ENCODE measurements at places on chromosomes 2 and 18.

DNA sequence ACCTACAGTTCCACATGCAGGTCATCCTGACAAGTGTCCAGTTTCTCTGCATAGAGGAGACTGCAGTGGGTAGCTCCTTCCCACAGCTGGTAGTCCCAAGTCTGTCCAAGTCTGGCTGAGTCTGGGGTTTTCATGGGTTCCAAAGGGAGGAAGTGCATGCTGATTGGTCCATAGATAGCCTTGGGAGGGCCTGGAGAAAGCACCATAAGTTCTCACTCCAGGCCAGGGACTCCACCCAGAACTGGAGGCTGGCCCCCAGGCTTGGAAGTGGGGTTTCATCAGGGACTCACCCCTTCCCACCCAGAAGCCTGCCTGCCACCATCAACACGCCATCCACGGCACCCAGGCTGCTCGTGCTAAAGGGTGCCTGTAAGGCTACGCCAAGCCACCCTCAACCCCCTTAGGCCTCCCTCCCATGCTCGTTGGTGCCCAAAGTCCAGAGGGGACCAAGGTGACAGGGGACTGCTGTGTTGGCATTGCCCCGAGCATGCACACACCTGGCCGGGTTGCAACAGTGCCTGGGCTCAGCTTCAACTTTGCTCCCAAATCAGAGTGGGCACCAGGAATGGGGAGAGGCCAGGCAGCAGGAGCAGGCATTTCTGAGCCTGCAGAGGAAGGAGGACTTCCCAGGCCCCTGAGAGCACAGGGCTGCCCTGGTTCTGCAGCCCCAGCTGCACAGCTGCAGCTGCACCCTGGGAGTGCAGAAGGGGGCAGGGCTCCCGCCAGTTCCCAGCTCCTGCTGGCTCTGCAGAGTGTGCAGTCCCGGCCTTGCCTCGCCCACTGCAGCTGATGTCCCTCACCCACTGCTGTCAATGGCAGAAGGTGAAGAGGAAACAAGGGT lies 116.5 kb upstream of the MAP2 start:
- DNase-seq, result no peak

DNA sequence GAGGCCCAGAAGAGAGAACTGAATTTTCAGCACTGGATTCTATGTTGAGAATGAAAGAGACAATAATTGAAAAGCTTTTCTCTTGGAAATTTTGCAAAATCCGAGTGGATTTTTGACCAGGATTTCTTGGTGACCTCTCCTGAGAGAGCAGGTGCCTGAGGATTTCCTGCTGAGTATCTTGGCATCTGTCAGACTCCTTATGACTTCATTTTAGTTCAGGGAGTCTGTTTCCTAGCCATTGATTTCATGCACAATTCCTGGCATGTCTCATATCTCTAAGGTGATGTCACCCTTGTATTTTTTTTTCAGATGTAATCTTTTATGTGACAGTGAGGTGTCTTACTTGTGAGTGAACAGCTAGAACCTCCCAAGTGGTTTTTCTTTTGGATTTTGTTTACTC lies 195.9 kb downstream of the NEDD4L start:
- no peak for DNase-seq

GRCh38 chr2:132522901-132523300 lies 106.3 kb downstream of the GPR39 start:
- DNase-seq, result no peak

- no peak for DNase-seq
Measured at GRCh38 chr2:61959381-61960293, 54.2 kb downstream of the COMMD1 start.

DNA sequence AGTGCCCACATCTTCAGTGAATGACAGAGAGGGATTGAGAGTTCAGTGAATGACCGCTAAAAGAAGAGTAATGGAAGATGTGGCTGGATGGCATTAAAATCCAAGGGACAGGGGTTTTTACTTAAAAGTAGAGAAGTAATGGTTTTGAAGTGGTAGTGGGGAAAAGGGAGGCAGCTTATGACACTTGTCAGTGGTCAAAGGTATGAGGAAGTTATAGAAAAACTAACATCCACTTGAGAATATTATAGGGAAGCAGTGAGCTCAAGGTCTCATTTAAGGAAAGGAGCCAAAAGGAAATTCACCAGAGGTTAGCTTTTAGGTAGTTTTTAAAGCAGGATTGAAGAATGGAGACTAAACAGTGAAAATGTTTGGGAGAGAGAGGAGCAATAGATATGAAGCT lies 24.3 kb downstream of the CDK15 start:
- DNase-seq, result no peak

- DNase-seq, result no peak
Measured at GRCh38 chr2:103249462-103249861, 487.6 kb downstream of the TMEM182 start.

GRCh38 chr2:45258311-45258710 lies 249.1 kb upstream of the SIX2 start:
- no peak for DNase-seq

- no peak for DNase-seq
Measured at GRCh38 chr18:25350489-25351251, 1.3 kb downstream of the ZNF521 start.

DNA sequence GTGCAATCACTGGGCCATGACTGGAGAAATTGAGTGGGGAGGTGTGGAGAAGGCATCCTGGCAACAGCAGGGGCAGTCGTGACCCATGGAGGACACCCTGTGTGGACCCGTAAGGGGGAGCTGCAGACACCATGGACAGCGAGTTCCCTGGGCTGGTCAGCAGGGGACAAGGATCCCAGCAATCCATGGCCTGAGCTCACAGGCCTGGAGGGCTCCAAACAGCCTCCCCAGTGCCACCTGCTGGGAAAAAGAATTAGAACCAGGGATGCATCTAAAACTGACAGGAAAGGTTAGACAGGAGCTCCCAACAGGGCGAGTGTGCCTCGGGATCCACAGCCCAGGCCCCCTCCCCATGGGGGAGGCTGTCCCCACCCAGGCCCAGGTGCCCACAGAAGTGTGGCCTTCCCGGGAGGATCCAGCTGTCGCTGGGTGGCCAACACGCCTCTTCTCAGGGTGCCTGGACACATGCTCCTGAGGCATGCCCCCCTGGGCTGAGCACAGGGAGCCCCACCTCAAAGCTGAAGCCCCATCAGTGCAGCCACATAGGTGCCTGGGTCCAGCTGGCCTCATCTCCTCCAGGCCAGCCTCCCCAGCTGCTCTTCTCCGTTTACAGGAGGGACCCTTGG lies 20.5 kb upstream of the KIF1A start:
- no peak for DNase-seq

GRCh38 chr18:77086034-77086433 lies 46.5 kb downstream of the MBP start:
- DNase-seq, result no peak

DNA sequence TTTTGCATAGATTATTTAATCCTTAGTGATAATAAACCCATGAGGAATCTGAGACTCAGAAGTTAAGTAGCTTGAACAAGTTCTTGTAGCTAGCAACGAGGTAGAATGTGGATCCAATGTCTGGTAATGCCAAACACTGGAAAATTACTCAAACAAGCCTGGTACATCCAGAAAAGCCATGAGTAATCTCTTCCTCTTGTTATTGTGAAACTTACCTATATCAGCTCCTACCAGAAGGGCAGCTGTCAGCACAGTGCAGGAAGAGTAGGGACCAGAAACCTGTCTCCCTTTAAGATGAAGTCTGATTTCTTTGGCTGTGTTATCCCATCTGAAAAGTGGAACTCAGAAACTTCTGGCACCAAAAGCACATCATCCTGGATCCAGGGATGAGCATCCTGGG lies 7.7 kb upstream of the SERPINB8 start:
- no peak for DNase-seq

- DNase-seq, result no peak
Measured at GRCh38 chr18:28576941-28577340, 400.0 kb upstream of the CDH2 start.

- DNase-seq, result no peak
Measured at GRCh38 chr18:24427484-24427883, 1.0 kb downstream of the IMPACT start.

DNA sequence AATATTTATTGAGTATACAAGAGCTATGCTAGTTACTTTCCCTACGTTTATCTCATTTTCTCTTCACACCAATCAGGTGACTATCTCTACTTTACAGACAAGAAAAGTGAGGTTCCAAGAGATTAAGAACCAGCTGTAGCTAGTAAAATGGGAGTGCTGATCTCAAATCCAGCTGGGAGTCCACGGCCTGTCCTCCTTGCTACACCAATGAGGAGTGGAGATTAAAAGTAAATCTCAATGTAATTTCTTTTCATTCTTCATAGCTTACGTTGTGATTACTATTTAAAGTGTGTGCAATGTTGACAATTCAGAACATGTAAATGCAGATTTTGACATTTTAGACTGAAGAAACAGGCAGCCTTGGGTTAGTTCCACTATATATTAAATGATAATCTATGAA lies 53.9 kb upstream of the NRP2 start:
- DNase-seq, result no peak

DNA sequence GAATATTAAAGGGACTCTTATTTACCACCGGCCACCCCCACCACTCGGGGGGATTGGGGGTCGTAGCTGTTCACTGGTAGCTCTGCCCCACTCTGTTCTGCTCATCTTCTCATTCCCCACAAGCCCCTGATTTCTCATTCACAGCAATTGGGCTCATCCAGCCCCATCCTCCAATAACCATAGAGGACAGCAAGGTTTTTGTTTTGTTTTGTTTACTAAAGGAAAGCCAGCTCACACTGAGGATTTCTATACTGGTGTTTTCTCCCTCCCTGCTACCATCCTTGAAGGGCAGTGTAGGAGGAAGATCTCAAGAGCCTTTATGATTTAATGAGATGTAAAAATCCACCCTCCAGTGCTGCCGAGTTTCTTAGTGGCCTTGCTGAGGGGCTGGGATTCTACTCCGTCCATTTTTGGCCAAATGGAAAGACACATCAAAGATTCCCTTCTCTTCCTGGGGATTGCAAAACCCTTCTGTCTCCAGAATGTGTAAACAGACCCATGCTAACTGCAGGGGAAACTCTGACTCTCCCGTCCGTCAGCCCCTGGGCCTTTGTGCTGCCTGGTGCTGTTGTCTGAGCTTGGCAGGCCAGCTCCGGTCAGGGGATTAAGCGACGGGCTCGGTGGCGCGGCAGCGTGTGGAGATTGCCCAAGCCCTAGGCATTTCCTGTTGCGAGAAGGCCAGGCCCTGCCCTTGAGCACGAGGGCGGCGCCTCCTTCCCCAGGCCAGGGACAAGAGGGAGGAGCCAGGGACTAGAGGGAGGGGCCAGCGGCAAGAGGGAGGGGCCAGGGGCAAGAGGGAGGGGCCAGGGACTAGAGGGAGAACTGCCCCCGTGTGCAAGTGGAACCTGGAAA lies 165.0 kb downstream of the ANTXR1 start:
- no peak for DNase-seq

GRCh38 chr18:79395761-79396404 lies at the start of gene NFATC1:
TSS of gene NFATC1 (plus strand) at chr18:79395930. CDS start at chr18:79396225, 295 bp downstream.
- no peak for DNase-seq

- no peak for DNase-seq
Measured at GRCh38 chr18:48680339-48681250, 141.8 kb downstream of the CTIF start.

DNA sequence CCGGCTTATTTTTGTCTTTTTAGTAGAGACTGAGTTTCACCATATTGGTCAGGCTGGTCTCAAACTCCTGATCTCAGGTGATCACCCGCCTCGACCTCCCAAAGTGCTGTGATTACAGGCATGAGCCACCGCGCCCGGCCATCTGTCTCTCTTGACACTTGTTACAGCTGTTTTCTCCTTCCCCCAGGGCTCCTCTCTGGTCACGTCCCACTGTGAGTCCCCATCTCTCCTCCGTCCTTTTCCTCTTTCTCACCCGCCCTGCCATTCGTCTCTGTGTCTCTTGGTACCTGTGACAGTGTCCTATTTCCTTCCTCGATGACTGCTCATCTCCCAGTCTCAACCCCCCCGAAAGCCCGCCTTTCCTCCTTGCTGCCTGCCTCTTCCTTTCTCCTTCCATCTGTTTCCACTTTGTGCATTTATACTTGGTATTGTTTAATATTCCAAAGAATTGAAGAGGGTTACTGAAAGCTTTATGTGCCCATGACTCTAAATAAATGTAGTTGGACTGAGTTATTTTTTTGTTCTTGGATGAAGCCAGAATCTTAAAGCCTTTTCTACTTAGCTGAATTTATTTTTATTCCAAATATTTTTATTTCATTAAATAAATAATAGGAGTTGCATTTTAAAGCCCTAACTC lies 241.5 kb downstream of the SH3RF3 start:
- no peak for DNase-seq

GRCh38 chr2:85819811-85820510 lies 66.2 kb downstream of the ATOH8 start:
- no peak for DNase-seq

GRCh38 chr18:3706279-3707097 lies 256.5 kb downstream of the TGIF1 start:
- no peak for DNase-seq

DNA sequence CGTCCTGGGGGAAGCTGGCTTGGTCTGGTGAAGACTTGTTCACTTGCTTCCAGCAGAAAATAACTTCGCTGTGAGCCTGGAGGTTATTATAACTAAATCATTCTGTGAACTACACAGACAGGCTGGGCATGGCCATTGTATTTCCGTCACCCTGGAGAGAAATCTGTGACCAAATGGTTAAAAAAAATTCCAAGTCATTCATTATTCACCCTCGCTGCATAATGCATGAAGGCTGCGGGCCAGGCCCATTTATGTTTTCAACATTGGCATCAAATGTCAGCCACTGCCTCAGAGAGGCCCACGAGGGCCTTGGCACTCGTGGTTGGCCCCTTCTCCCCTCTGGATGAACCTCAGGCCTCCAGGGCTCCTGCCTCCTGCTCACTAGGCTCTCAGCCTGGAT lies 57.7 kb downstream of the RRM2 start:
- DNase-seq, result no peak

- no peak for DNase-seq
Measured at GRCh38 chr18:63970809-63971205, 926 bp downstream of the SERPINB8 start.

GRCh38 chr2:24021122-24021998 lies 11.5 kb downstream of the MFSD2B start:
- no peak for DNase-seq

GRCh38 chr2:108617617-108618016 lies 83.3 kb downstream of the LIMS1 start:
- no peak for DNase-seq

- DNase-seq, result no peak
Measured at GRCh38 chr2:59935005-59935404, 618.4 kb downstream of the BCL11A start.

GRCh38 chr2:59232394-59233165 lies 991.5 kb upstream of the FANCL start:
- no peak for DNase-seq

DNA sequence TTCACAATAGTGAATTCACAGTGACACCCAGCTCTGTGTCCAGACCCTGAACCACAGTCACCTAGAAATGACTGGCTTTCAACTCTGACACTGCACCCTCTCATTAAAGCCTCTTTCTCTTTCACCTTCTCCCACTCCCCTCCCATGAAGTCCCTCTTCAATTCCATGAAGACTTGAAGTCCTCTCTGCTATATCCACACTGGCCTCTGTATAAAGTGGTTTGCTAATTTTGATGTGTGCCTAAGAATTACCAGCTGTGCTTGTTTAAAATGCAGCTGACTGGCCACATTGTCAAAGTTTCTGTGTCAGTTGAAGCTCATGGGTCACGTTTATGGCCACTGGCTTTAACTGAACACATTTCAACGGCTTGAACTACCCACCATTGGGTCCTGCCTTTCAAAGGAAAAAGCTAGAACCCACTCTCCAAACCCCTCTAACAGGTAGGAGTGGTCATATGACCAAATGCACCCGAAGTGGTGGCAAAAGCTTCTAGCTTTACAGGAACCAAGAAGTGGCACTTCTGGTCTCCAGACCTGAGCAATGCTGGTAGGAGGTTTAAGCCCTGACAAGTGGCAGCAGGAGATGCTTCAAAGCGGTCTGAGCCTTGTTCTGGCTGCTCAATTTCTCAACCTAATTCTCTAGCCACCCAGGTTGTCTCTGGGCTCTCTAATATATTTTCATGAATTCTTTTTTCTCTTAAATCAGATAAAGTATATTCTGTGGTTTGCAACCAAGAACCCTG lies 34.2 kb downstream of the B4GALT6 start:
- DNase-seq, result no peak

All from NCI-H187 (cell line).